ENCODE measurements at places on chromosomes 11 and 22.

DNA sequence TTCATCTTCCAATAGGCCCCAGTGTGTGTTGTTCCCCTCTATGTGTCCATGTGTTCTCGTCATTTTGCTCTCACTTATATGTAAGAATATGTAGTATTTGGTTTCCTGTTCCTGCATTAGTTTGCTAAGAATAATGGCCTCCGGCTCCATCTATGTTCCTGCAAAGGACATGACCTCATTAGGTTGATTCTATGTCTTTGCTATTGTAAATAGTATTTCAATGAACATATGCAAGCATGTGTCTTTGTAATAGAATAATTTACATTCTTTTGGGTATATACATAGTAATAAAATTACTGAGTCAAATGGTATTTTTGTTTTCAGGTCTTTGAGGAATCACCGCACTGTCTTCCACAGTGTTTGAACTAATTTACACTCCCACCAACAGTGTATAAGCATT, 202.9 kb upstream of the KIRREL3 start:
- DNase-seq: no peak

- no peak for DNase-seq
Observed at GRCh38 chr11:128130052-128130451, 457.3 kb downstream of the ETS1 start.

- no peak for DNase-seq
Observed at GRCh38 chr11:352456-353031, 16.8 kb upstream of the B4GALNT4 start.

GRCh38 chr11:6925636-6926207, 504 bp upstream of the ZNF215 start:
- DNase-seq: peak; percentile 4

DNA sequence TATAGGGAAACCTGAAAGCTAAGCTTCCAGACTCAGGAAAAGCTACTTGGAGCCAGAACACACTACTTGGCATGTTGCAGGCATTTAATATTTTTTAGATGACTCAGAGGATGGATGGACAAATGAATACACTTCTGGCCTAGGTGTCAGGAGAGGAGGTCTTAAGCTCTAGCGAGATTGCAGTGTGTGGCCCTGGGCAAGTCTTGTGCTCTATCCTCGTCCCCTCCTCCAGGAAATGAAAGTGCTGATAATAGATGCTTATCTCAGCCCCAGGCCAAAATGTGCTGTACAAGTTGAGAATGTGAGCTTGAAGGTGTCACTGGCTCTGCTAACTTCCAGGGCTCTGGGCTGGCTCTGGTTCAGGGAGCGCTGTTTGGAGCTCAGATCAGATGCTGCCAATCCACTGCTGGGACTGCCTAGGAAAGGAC, 136.3 kb downstream of the PKNOX2 start:
- no peak for DNase-seq

DNA sequence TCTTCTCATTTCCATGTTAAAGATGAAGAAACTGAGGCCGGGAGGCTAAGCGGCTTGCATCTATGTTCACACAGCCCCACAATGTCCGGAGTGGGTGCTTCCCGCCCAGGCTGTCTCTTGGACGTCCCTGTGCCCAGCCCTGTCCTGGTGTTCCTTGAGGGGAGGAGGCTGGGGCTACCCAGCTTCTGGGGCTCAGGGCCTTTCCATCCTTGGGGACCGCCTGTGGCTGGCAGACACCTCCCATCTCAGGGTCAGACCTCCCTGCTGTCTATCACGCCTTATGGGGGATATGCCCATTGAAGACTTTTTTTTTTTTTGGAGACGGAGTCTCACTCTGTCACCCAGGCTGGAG, 95.5 kb downstream of the WNT7B start:
- DNase-seq: no peak

GRCh38 chr11:2914455-2915195, 14.6 kb downstream of the PHLDA2 start:
- DNase-seq: no peak

GRCh38 chr11:10109806-10110205, 184.2 kb downstream of the SBF2 start:
- DNase-seq: no peak

- DNase-seq: no peak
Observed at GRCh38 chr22:50303515-50303847, 4.0 kb downstream of the PLXNB2 start.

- no peak for DNase-seq
Observed at GRCh38 chr11:120858740-120859139, 165.2 kb upstream of the TBCEL start.

DNA sequence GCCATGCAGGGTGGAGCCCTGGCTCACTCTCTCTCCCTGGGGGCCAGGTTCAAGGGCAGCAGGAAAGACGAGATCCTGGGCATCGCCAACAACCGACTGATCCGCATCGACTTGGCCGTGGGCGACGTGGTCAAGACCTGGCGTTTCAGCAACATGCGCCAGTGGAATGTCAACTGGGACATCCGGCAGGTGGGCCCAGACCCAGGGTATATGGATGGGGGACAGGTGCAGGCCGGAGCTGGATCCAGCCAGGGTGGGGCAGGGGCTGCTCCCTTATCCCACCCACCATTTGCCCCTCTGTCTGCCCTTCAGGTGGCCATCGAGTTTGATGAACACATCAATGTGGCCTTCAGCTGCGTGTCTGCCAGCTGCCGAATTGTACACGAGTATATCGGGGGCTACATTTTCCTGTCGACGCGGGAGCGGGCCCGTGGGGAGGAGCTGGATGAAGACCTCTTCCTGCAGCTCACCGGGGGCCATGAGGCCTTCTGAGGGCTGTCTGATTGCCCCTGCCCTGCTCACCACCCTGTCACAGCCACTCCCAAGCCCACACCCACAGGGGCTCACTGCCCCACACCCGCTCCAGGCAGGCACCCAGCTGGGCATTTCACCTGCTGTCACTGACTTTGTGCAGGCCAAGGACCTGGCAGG, 2.9 kb downstream of the TRPT1 start:
- no peak for DNase-seq

DNA sequence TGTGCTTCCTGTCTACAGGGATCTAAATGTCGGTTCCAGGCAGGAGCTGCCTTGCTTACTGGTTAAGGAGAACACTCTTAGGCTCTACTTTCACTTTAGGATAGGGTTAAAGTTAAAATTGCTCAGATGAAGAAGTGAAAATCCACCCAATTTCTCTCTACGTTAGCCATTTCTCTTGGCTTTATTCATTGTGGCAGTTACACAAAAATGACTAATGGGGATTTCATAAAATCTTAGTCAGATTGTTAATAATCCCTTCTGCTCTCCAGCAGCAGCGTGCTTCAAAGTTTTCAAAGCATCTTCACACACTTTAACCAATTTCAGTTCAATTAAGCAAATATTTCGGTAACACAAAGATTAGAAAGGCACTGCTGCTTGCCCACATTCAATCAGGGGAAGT, 58.4 kb upstream of the RCN1 start:
- no peak for DNase-seq

- DNase-seq: no peak
Observed at GRCh38 chr11:2892967-2893528, 7.5 kb upstream of the CDKN1C start.

DNA sequence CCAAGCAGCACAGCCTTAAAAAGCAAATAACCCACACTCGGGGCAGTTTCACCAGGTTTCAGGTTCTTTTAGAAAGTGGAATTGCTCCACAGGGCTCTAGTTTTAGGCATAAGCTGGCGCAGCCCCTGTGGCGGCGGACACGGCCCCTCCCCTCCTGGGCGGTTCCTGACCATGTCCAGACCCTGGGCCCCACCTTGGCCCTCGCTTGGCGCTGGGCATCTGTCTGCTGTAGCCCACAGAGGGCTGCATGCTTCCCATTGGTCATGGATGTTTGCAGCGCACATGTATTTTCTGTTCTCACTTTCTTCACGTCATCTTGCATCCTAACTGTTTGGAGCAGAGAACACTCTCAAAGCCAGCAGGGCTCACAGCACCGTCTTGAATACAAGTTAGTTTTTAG, 244.3 kb downstream of the BRD1 start:
- no peak for DNase-seq

GRCh38 chr11:111428113-111428876, 49.2 kb upstream of the POU2AF1 start:
- DNase-seq: no peak

DNA sequence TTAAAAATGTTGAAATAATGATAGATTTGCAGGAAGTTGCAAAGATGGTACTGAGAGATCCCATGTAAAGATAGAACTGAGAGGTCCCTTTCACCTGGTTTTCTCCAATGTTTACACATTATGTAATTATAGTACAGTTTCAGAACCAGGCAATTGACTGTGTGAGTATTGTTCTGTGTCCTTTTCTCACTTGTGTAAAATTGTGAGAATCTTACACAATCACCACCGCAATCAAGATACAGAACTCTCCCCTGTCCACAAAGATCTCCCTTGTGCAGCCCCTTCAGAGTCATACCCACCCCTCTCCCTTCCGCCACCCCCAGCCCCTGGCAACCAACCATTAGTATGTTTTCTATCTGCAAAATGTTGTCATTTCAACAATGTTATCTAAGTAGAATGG, 119.8 kb upstream of the NAV2 start:
- no peak for DNase-seq

DNA sequence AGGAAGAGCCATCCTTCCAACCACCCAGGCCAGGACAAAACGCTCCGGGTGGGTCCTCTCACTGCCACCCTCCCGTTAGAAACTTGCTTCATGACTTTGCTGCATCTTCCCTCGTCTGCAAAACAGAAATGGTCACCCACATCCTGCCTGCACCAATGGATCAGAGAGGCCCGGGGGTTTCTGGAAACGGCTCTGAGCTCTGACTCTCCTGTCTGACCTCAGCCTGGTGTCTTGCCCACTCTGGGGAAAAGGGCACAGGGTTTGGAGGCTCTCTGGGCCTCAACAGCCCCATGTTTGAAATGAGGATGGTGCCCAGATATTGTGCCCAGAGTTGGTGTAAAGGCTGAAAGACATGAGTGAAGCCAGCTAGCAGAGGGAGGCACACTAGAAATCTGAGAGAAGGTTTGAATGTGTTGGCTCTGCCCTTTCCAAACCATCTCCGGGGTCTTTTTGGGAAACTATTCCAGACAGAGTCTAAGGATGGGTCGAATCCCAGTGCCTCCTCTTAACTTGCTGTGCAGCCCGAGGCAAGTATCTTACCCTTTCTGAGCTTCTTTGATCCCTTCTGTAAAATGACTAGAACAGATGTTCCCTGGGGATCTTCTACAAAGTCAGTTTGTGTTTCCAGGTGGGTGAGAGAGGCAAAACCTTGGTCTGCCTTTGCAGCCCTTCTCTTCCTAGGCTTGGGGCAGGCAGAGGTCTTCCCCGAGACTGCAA, 2.1 kb downstream of the CRYBB3 start:
- no peak for DNase-seq

GRCh38 chr11:116173941-116174911, 598.6 kb downstream of the BUD13 start:
- no peak for DNase-seq

GRCh38 chr11:93099806-93100205, 98.0 kb downstream of the SLC36A4 start:
- DNase-seq: no peak

GRCh38 chr11:64092111-64092760, 56.5 kb downstream of the FLRT1 start:
- peak; percentile 67 for DNase-seq

- DNase-seq: no peak
Observed at GRCh38 chr11:11312738-11313137, 40.3 kb downstream of the CSNK2A3 start.

- no peak for DNase-seq
Observed at GRCh38 chr11:123325533-123325932, 104.5 kb upstream of the GRAMD1B start.

GRCh38 chr11:1082346-1082727, 7.7 kb downstream of the MUC2 start:
- DNase-seq: no peak

- no peak for DNase-seq
Observed at GRCh38 chr11:69328231-69328630, 34.3 kb downstream of the MYEOV start.

DNA sequence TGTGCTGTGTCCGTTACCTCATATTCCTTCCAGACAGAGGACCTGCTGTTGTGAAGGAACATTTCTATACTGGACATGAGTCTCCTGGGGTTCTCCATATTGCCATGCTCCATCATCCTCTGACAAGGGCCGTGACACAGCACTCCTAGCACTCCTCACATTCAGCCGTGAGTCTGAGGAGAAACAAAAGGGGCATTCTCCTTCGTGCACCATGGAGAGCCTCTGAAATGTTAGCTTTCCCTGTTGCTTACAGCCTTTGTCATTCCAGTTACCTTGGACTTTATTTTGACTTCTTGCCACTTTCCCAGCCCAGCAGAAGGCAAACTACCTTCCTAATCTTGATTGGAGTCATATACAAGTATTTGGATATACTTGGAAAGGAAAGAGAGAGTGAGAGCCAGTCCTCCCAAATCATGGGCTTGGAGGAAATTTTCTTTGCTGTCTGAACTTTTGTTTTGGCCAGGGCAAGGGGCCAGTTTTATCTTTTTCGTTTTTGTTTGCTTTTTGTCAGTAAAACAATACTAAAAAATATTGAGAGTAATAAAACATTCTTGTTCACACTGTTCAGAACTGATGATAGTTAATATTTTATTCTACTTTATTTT, 29.1 kb upstream of the TECTA start:
- DNase-seq: no peak

DNA sequence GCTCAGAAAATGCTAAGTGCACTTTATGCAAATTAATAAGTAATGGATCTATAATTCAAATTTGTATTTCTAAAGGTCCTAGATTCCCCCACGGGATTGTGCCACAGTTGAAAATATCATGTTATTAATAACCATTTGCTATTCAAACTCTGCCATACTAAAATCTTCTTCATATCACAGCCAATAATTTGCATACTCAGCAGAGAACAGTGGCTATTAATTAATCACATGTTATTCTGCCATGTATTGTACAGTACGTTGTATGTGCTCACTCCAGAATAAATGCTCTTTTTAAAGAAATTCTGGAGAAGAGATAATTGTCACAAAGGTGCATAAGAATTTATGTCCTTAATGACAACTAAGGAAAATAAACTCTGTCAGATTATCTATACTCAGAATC, 184.9 kb upstream of the LUZP2 start:
- no peak for DNase-seq

- peak; percentile 92 for DNase-seq
Observed at GRCh38 chr11:57335343-57336110, at the start of gene SSRP1. Gene SSRP1, minus strand, starts transcription at chr11:57335892. Its CDS starts 771 bp downstream, at chr11:57335121.

DNA sequence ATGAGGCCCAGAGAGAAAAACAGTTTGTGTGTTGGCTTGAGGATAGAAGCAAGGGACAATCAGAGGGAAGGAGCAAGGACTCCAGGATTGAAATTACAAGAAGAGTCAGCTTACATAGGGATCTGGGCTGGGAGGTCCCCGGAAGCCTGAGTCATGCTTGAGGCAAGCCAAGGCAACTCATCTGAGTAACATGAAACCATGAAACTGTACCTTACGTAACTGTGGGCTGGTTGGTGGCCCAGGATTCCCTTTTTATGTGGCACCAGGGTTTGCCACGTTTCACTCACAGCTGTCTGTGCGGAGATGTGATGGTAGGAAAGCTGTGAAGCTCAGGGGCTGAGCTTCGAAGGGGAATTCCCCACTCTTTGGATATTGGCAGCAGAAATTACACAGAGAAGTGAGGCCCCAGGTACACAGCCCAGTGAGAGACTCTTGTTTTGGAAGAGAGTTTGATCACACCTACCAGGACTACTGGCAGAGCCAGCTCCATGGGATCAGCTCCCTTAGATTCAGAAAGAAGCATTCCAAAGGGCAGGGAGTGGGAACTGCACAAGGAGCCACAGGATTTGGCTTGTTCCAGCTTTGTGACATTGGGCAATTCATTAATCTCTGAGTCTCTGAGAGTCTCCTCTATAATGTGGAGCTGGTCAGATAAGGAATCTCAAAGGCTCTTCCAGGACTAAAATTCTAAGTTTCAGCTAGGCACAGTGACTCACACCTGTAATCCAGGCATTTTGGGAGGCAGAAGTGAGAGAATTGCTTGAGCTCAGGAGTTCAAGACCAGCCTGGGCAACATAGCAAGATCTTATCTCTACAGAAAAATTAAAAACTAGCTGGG, 7.8 kb downstream of the SLC5A1 start:
- DNase-seq: no peak

All from frontal cortex (tissue), 4 donors.